Renal cortical epithelial cell (primary cell): ENCODE measurements at places on chromosomes 1 and 21.

DNA sequence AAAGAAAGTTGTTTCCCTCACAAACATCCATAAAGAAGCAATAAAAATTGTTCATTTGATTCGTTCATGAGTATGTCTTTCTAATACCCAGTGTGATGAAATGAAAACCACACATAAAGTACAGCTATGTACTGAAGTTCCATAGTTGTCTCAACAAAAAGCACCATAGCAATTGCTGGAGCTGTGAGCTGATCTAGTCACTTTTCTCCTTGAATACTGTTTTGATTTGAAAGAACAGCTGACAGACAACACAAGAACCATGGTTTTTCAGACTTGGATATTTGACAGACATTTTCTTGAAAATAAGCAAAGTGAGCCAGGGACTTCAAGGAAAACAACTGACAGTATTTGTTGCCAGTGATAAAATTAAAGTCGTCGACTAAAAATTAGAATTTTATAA, 237.1 kb upstream of the PLD5 start:
- no peak for DNase-seq

GRCh38 chr1:26290122-26290881, 10.4 kb downstream of the SH3BGRL3 start:
- no peak for DNase-seq

DNA sequence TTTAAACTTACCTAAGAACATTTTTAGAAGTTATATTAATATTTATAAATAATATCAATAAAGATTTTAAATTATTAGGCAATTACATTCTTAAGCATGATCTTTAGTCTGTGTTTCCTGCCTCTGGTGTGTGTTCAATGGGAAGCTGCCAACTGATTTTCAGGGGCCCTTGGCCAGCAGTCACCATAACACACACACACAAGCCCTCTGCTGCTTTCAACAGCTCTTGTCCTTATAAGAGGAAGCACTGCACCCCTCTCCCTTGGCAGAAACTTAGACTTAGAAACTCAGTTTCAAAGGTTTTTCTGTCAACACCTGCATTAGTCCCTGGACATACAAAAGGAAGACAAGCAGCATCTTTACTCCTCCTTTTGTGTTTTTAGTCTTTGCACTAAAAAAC, 81.4 kb downstream of the VAV3 start:
- DNase-seq, result no peak

DNA sequence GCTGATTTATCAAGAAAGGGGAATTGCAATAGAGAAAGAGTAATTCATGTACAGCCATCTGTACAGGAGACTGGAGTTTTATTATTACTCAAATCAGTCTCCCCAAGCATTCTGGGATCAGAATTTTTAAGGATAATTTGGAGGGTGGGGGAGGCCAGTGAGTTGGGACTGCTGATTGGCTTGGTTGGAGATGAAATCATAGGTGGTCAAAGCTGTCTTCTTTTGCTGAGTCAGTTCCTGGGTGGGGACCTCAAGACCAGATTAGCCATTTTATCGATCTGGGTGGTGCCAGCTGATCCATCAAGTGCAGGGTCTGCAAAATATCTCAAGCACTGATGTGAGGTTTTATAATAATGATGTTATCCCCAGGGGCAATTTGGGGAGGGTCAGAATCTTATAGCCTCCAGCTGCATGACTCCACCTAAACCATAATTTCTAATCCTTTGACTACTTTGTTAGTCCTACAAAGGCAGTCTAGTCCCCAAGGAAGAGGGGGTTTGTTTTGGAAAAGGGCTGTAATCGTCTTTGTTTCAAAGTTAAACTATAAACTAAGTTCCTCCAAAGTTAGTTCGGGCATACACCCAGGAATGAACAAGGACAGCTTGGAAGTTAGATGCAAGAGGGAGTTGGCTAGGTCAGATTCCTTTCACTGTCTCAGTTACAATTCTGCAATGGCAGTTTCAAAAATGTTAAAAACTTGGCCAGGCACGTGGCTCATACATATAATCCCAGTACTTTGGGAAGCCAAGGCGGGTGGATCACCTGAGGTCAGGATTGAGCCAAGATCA, 16.9 kb upstream of the RAB3B start:
- DNase-seq, result peak; percentile 29

DNA sequence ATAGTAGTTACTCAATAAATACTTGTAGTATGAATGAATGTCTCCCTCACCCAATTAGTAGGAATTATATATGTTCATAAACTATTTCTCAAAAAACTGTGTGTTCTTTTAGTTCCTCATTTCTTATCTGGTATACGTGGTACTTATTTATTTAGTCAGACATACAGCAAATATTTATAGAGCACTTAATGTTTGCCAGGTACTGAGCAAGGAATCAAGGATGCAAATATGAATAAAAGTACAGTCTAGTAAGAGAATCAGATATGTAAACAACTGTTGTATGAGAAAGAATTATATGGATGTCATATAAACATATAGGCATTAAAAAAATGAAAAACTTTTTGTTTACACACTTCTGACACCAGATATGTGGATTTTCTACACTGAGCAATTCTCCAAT, 58.5 kb downstream of the ATF6 start:
- DNase-seq, result no peak

DNA sequence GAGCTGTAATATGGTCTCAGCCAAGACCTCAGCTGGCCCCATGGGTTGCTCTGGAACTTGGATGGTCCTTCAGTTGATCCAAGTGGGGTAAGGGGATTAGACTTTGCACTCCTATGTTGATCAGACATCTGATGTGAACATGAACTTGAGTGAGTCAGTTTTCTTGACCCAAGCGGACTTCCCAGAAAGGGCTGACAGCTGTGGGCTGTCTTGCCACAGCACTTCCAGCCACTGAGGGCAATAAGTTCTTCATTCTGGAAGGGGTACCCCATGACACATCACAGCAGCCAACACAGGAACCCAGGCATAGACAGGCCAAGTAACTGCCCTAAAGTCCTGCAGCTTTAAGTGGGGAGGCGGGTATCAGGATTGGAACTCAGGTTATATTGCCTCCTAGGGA, 93.9 kb upstream of the USP24 start:
- peak; percentile 36 for DNase-seq
